Dermis microvascular lymphatic vessel endothelial cell (primary cell): ENCODE measurements at places on chromosomes 2 and 18.

DNA sequence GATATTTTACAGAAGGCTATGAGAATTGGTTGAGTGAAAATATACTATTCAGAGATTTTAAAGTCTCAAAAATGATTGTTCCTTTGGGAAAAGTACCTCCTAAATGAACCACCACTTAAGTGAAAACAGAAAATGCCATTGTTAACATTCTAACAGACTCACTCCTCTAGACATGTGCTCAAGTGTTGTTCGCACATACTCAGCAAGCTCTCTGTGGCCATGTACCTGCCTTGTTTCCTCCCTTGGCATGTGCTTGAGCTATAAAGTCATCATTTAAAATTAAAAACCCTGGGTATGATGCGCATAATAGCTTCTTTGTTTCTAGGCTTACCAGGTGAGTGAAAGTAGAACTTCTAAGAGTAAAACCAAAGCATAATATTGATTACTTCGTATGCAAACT, 343.2 kb upstream of the VRK2 start:
- DNase-seq, result no peak

- DNase-seq, result peak; percentile 76
These were observed 135.9 kb downstream of the ATAD2B start for GRCh38 chr2:23791030-23791429.

DNA sequence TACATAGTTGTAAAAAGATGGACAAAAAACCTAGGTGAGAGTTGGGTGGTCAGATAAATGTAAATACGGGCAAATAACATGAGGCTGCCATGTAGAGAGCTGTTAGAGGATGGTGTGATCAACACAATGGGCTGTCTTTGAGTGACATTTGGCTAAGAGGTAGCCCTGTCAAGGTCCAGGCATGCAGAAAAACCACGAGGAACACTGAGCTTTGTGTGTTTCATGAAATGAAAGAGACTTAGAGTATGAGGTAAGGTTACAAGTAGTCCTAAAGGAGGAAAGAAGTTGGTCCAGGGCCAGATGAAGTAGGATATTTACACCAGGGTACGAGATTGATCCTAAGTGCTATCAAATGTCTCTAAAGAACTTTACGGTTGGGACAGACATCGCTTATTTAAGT, 160.9 kb downstream of the RDH14 start:
- no peak for DNase-seq

- no peak for DNase-seq
These were observed 40.5 kb downstream of the ZNF407 start for GRCh38 chr18:74638210-74638609.

GRCh38 chr2:59787095-59787494, 766.4 kb downstream of the BCL11A start:
- DNase-seq, result no peak

- no peak for DNase-seq
These were observed 161.6 kb downstream of the LCLAT1 start for GRCh38 chr2:30608643-30609042.
